ENCODE measurements at places on chromosomes 2 and 18. TPM values are rescaled to one million over a fixed set of nuclear protein-coding genes. Genes with fewer than 3 reads are reported as not detected.
A peak's percentile ranks its signal among the peaks of the same experiment; 100 is the strongest.

- no peak for DNase-seq
Observed at GRCh38 chr2:145751155-145751554, 1231.2 kb upstream of the ZEB2 start.

- DNase-seq, result peak; percentile 76
Observed at GRCh38 chr2:177772529-177772928, 300.0 kb downstream of the PDE11A start.

DNA sequence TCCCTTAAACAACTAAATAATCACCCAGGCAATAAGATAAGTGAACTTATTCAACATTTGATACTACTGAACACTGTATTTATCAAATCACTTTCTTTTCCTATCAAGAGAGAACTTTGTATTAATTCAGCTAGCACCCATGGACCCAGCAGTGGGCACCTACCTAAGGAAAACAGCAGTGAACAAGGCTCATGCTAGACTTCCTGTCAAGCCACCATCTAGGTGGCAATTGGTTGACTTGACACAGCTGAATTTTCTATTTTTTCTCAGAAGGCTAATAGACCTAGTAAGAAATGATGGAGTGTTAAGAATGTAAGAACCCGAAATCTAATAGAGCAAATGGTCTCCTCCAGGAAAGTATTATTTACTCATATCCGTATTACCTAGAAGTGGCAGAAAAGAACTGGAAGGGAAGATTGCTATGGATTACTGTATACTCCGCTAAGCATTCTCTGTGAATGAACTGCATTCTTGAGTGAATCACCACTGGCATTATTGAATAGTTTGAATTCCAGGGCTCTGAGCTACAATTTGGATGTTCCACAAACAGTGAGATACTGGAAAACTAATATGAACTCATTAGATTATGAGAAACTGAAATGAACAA lies 988.2 kb upstream of the CDH2 start:
- peak; percentile 95 for DNase-seq

- DNase-seq, result no peak
Observed at GRCh38 chr2:181818840-181819239, 72.7 kb upstream of the ITPRID2 start.

Gene KDM3A
- 32.2 TPM for total RNA-seq

Gene CRYBA2
- total RNA-seq, result 6.4 TPM

Data from PC-3 (cell line).